ENCODE measurements at places on chromosomes 3 and 15. TPM values are rescaled to one million over a fixed set of nuclear protein-coding genes. Genes with fewer than 3 reads are reported as not detected.

The PLCL2 gene
- total RNA-seq: 35.0 TPM

The CHAC1 gene
- 3.1 TPM for total RNA-seq

The ZDHHC23 gene
- total RNA-seq: 36.1 TPM

The DUOX1 gene
- 0.43 TPM for total RNA-seq

The TLR9 gene
- total RNA-seq: 0.77 TPM

DNA sequence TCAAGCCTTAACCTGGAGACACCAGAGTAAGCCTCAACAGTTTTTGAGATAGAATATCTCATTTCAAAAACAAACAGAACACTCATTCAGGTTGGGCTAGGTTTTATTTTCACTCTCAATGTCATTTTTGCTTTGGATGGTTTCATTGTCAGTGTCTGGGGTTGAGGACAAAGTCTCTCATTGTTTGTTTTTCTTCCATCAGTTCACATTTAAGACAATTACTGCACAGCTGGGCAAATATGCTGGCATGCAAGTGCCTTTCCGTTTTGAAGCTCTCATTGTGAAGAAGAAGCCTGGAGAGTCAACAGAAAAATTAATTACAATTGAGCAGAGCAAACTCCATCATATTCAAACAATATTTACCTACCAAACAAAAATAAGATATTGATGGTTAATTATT lies 1050.0 kb downstream of the TBL1XR1 start:
- DNase-seq: no peak

DNA sequence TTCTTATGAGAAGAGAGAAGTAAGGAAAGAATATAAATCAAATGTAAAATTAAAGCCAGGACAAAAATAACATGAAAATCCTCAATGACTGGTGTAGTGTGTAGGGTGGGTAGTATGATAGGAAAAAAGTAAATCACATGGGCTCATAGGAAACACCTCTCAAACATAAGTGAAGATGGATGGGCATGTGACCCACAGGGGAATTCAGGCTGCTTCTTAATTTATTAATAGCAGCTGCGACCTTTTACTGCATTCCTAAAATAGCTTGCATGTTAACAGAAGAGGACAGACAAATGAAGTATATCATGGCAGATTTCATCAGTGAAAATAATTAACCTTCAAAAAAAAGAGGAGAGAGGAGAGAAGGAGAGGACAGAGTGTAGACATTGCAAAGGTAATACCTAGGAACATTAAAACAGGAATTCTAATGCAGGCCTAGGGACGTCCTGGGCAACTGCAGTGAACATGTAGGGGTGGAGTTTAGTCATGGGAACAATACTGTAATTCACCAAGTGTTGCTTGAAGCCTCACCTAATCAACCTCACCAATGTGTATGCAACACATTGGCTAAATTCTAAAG lies 132.9 kb downstream of the KCNMB2 start:
- DNase-seq: no peak

DNA sequence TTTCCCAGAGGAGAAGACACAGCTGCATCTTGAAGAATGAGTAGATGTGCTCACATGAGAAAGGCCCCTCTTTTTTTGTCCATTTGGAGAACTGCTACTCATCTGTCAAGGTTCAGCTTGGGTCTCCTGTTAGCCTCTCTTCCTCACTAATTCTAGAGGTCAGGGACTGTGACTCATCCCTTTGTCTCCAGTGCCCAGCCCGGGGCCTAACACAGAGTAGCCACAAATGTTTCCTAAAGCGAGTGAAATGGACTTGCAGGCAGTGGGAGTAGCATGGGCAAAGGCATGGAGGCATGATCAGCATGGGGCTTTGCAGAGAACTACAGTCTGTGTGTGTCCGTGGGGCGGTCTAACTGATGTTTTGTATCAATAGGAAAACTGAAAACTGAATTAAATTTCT lies 33.9 kb upstream of the MRPS22 start:
- DNase-seq: no peak

- no peak for DNase-seq
Measured at GRCh38 chr3:9916346-9916733, 558 bp upstream of the IL17RC start.

All from mucosa of descending colon (tissue), 3 donors.